ENCODE measurements at places on chromosomes 2 and 18. TPM values are rescaled to one million over a fixed set of nuclear protein-coding genes. Genes with fewer than 3 reads are reported as not detected.
A peak's percentile ranks its signal among the peaks of the same experiment; 100 is the strongest.

The TEKT4 gene
- 3.4 TPM for total RNA-seq

The PROM2 gene
- 6.0 TPM for total RNA-seq

The PIEZO2 gene
- total RNA-seq: 11.1 TPM

The ARL4C gene
- total RNA-seq: 13.4 TPM

The VWC2L gene
- total RNA-seq: not detected

The KCNF1 gene
- total RNA-seq: not detected

The DSG1 gene
- total RNA-seq: not detected

The STK25 gene
- total RNA-seq: 125 TPM

DNA sequence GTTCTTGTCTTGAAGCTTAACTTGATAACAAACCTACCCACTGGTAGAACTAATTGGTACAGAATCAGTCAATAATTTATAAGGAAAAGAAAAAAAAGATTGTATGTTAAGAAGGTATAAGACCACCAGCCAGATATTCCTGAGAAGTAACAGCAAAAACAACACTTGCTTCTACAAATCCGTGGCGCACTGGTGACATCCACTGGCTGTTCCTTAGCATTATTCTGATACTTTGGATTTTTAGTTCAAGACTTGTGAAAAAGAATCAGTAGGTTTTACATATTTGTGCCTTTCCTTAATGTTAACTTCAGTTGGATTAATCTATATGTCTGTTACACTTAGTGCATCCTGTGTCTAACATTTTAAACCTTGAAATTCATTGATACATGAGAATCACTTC lies 141.8 kb downstream of the GRB14 start:
- no peak for DNase-seq
- H3K36me3 ChIP-seq: no peaks in the 10 kb centered on the region
- no peaks in the 10 kb centered on the region for H3K27me3 ChIP-seq
- H3K27ac ChIP-seq: no peak overlapping the region
- H3K4me3 ChIP-seq: no peak overlapping the region

DNA sequence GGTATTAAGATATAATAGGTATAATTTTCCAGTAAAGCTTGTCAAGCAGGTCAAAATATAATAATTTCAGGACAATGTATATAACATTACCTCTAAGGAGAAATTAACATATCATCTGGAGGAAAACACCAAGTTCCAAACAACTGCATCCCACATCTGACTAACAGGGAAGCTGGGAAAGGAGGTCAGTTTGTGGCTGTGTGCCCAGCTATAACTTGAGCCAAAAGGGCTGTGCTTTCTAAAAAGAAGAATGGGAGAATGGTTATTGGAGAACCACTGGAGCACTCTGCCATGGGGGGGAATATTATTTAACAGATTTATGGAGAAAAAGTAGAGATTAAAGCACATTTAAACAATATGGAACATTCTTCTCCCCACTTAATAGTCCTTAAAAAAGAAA lies 390.6 kb upstream of the PKDCC start:
- H3K4me3 ChIP-seq: no peak overlapping the region
- H3K27ac ChIP-seq: no peak overlapping the region
- H3K27me3 ChIP-seq: no peaks in the 10 kb centered on the region
- H3K36me3 ChIP-seq: no peaks in the 10 kb centered on the region

GRCh38 chr2:217008794-217009193 lies 148.9 kb upstream of the TNP1 start:
- no peak overlapping the region for H3K4me3 ChIP-seq
- H3K27me3 ChIP-seq: no peaks in the 10 kb centered on the region
- no peaks in the 10 kb centered on the region for H3K4me1 ChIP-seq
- no peak for DNase-seq
- H3K27ac ChIP-seq: no peak overlapping the region
- no peaks in the 10 kb centered on the region for H3K36me3 ChIP-seq

DNA sequence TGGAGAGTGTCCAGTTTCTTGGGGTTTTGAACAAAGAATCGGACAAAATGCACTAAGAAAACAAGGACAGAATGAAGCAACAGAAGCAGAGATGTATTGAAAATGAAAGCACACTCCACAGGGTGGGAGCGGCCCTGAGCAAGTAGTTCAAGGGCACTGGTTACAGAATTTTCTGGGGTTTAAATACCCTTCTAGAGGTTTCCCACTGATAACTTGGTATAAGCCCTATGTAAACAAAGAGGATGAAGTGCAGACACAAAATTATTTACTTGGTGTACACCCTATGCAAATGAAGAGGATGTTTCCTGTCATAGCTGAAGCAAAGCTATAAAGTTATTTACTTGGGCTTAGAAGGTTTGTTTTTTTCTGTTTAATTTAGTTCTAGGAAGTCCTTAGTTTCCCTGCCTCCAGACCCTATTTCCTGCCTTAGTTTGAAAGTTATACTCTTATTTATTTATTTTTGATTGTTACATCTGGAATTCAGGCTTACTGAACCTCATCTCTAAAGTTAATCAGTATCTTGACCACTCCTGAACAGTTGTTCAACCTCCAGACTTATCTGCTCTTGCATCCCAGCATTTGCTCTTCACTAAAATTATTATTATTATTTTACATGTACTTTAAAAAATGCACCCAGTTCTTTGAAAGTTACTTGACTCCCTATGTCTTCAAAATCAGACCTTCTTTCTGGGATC lies 193.5 kb downstream of the SPP2 start:
- H3K4me1 ChIP-seq: no peaks in the 10 kb centered on the region
- no peak overlapping the region for H3K27ac ChIP-seq
- no peaks in the 10 kb centered on the region for H3K27me3 ChIP-seq
- no peak for DNase-seq
- no peaks in the 10 kb centered on the region for H3K36me3 ChIP-seq

- DNase-seq: no peak
- no peaks in the 10 kb centered on the region for H3K27me3 ChIP-seq
- no peak overlapping the region for H3K27ac ChIP-seq
- H3K4me3 ChIP-seq: no peak overlapping the region
- no peaks in the 10 kb centered on the region for H3K36me3 ChIP-seq
Measured at GRCh38 chr18:44779753-44780292, 99.1 kb downstream of the SETBP1 start.

GRCh38 chr2:218988650-218989049 lies 3.7 kb upstream of the FEV start:
- H3K4me3 ChIP-seq: no peak overlapping the region
- H3K27ac ChIP-seq: no peak overlapping the region
- peaks cover 29% of the 10 kb centered on the region for H3K4me1 ChIP-seq
- no peaks in the 10 kb centered on the region for H3K36me3 ChIP-seq
- peaks cover 100% of the 10 kb centered on the region for H3K27me3 ChIP-seq

DNA sequence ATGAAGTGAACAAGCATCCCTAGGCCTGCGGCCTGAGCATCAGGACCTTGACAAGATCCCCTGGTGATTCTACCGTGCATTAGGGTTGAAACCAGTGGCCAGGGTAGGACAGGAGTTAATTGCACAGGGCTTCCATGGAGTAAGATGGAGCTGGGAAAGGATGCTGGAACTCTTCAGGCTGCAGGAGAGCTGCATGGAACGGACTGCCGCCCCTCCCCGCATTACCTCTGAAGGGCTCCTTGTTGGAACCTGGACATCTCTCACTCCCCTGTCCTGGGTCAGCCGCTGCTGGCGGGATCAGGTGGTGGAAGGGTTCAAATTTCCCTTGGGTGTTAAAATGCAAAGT lies 156.6 kb upstream of the ID2 start:
- H3K27me3 ChIP-seq: no peaks in the 10 kb centered on the region
- H3K27ac ChIP-seq: peak overlapping the region; percentile 56
- no peak for DNase-seq

- H3K27me3 ChIP-seq: no peaks in the 10 kb centered on the region
- no peak for DNase-seq
- H3K27ac ChIP-seq: no peak overlapping the region
- peaks cover 17% of the 10 kb centered on the region for H3K4me1 ChIP-seq
- H3K4me3 ChIP-seq: no peak overlapping the region
- peaks cover 39% of the 10 kb centered on the region for H3K36me3 ChIP-seq
Measured at GRCh38 chr2:74424139-74424992, 2.8 kb downstream of the WDR54 start.

DNA sequence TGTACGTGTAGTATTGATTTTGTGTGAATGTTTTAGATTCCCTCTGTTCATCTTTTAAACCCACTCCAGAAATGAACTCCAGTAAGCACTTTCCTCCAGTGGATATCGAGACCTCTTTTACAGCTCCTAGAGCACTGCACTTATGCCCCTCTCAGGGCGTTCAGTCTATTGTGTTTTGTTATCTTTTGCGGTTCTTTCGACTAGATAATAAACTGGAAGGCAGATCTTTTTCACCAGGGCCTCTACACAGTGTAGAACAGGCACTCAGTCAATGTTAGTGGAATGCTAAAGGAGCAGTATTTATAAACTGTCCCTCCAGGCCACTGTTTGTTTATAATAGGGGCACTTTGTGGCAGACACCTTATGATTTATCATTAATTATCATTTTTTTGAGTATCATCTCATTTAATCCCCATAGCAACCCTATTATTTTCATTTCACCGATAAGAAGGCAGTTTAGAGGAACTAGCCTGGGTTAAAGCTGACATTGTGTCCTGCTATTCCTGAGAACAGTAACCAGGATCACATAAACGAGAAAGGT lies 742 bp upstream of the SOS1 start:
- DNase-seq: no peak
- H3K27me3 ChIP-seq: no peaks in the 10 kb centered on the region
- H3K36me3 ChIP-seq: no peaks in the 10 kb centered on the region
- peaks cover 45% of the 10 kb centered on the region for H3K4me1 ChIP-seq
- H3K4me3 ChIP-seq: peak overlapping the region; percentile 88

DNA sequence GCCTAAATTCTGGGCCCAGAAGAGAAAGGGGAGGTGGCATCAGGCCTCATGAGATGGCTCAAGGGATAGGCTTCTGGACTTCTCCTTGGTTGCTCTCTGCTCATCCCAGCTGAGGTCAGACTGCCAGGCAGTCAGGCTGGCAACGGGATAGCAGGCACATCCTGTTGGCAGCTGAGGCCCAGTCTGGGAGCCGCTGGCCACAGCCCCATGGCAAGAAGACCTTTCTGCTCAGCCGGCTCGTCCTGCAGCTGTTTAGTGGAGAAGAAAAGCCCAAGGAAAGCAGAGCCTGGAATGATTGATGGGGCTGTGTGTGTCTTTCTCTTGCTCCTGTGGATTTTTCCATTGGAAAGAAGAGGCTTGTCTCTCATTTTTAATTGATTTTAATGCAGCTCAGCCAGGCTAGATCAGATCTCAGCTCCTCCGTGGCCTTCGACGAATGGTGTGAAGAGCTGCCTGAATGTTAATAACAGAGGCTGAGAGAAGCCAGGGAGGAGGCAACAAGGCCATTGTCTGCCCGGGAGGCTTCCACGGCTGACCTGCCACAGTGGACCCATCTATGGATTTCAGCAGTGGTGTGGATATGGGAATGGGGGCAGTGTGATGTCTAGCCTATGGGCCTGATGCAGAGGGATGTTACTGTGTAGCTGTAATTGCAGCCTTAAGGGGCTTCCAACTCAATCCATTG lies 99.5 kb downstream of the HS1BP3 start:
- H3K36me3 ChIP-seq: no peaks in the 10 kb centered on the region
- no peak overlapping the region for H3K27ac ChIP-seq
- peaks cover 3% of the 10 kb centered on the region for H3K4me1 ChIP-seq

- H3K36me3 ChIP-seq: no peaks in the 10 kb centered on the region
- H3K27me3 ChIP-seq: peaks cover 5% of the 10 kb centered on the region
- no peaks in the 10 kb centered on the region for H3K4me1 ChIP-seq
- no peak overlapping the region for H3K4me3 ChIP-seq
Measured at GRCh38 chr2:241797441-241798080, 11.4 kb upstream of the NEU4 start.

GRCh38 chr2:10185046-10185445 lies 62.5 kb downstream of the RRM2 start:
- no peak overlapping the region for H3K4me3 ChIP-seq
- no peak overlapping the region for H3K27ac ChIP-seq
- no peaks in the 10 kb centered on the region for H3K27me3 ChIP-seq

DNA sequence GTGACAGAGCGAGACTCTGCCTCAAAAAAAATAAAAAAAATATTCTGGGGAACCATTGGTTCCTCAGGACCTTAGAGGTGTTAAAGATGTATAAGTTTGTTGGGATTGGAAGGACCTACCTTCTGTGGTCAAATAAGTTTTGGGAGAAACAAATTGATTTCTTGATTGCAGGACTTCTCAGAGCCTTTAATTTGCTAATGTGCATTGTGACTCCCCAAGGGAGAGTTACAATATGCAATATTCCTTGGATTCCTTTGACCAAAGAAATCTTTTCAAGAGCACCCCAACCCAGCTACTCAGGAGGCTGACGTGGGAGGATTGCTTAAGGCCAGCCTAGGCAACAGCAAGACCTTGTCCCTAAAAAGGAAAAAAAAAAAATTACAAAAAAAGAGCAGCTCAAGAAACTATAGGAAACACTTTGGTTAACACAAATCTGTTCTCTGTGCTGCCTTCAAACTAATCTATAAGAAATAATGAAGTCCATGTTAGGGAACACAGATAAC lies 6.5 kb downstream of the NAGK start:
- DNase-seq: no peak
- H3K27ac ChIP-seq: no peak overlapping the region
- no peak overlapping the region for H3K4me3 ChIP-seq
- peaks cover 30% of the 10 kb centered on the region for H3K4me1 ChIP-seq
- H3K36me3 ChIP-seq: peaks cover 74% of the 10 kb centered on the region

- H3K4me3 ChIP-seq: no peak overlapping the region
- no peak overlapping the region for H3K27ac ChIP-seq
- no peak for DNase-seq
- H3K27me3 ChIP-seq: no peaks in the 10 kb centered on the region
Measured at GRCh38 chr18:26482569-26482968, 65.8 kb downstream of the KCTD1 start.

- no peaks in the 10 kb centered on the region for H3K36me3 ChIP-seq
- H3K27ac ChIP-seq: no peak overlapping the region
- DNase-seq: no peak
- H3K27me3 ChIP-seq: peaks cover 41% of the 10 kb centered on the region
- H3K4me1 ChIP-seq: peaks cover 15% of the 10 kb centered on the region
- no peak overlapping the region for H3K4me3 ChIP-seq
Measured at GRCh38 chr2:149332364-149332763, 2.0 kb downstream of the LYPD6 start.

- H3K36me3 ChIP-seq: peaks cover 26% of the 10 kb centered on the region
- H3K4me1 ChIP-seq: no peaks in the 10 kb centered on the region
- no peak overlapping the region for H3K27ac ChIP-seq
- no peaks in the 10 kb centered on the region for H3K27me3 ChIP-seq
- no peak for DNase-seq
Measured at GRCh38 chr2:186683341-186683740, 10.5 kb upstream of the FAM171B start.

GRCh38 chr18:57716549-57716948 lies 86.6 kb downstream of the ATP8B1 start:
- peaks cover 14% of the 10 kb centered on the region for H3K4me1 ChIP-seq
- H3K27ac ChIP-seq: no peak overlapping the region
- DNase-seq: no peak
- no peaks in the 10 kb centered on the region for H3K36me3 ChIP-seq
- no peaks in the 10 kb centered on the region for H3K27me3 ChIP-seq

GRCh38 chr2:68316111-68316510 lies 3.6 kb downstream of the CNRIP1 start:
- no peaks in the 10 kb centered on the region for H3K36me3 ChIP-seq
- H3K27me3 ChIP-seq: peaks cover 17% of the 10 kb centered on the region
- H3K27ac ChIP-seq: no peak overlapping the region

GRCh38 chr2:101329026-101329425 lies 20.5 kb upstream of the RNF149 start:
- peaks cover 40% of the 10 kb centered on the region for H3K4me1 ChIP-seq
- H3K36me3 ChIP-seq: no peaks in the 10 kb centered on the region
- peak overlapping the region; percentile 63 for H3K27ac ChIP-seq
- no peaks in the 10 kb centered on the region for H3K27me3 ChIP-seq
- no peak for DNase-seq
- H3K4me3 ChIP-seq: no peak overlapping the region
